Putamen (tissue), 1 donor: ENCODE measurements at places on chromosomes 1 and 21.

DNA sequence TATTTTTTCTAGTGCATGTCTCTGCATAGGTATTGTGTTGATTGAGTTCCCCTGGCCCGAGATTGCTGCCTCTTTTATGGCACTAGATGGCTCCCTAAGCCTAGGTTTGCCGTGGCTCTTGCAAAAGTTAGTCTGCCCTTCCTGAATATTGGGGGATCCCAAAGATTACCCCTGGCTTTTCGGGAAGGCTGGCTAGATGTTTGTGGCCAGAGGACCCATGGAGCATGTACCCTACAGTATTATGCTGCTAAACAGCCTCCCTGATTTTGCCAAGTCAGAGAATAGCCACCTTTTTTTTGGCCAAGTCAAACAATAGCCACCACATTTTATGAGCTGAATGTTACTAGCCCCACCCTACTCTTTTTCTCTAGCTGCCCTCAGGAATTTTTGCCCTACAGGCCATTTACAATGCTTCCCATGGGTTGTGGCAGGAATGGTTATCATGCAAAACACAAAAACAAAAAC is 343.2 kb downstream of the OLFM3 start:
- no peak for DNase-seq

GRCh38 chr1:79551321-79551720 is 544.8 kb upstream of the ADGRL4 start:
- DNase-seq, result no peak

- no peak for DNase-seq
Measured at GRCh38 chr1:33792651-33793050, 71.2 kb upstream of the HMGB4 start.

DNA sequence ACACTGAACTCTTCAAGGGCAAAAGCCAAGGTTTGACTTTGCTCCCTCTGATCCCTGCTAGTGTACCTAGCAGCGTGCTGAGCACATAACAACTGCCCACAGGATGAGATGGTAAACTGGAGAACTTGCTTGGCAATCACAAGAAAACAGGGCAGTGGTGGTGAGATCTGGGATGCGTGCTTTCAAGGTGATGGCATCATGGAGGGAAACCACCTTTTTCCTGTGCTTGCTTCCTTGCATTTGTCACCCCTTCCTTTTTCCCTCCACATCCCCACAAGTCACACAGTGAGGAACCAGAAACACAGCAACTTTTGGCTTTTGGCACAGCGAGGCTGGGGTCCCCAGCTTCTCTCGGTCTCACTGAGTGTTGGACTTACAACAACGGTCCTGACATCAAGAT is 31.4 kb upstream of the BECN2 start:
- no peak for DNase-seq

GRCh38 chr1:220151454-220151853 is 57.5 kb downstream of the IARS2 start:
- no peak for DNase-seq

DNA sequence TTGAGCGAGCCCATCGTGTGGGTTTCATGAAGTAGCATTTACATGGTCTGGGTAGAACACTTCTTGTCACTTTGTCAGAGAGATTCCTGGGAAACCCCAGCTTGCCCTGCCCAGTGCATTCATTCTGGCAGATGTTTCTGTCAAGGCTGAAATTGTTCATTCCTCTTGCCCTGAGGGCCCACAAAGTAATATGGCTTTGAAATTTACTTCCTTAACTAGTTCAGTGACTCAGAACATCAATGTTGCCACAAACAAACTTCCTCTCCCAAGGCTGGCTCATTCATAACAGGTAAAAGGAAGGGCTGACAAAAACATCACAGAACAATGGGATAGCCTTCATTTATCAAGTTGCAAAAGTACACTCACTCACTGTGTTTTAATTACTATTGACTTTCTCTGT is 5.0 kb upstream of the KIAA0040 start:
- DNase-seq, result no peak

DNA sequence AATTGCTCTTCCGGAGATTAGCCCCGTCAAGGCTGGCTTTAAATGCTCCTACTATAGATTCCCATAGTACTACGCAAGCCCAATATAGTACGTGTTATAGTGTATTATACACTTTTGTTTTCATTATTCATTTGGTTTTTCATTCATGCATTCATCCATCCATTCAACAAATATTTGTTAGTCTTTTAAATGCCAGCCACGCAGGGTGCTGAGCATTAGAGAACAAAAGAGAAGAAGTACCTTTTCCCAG is 513 bp upstream of the RAB3GAP2 start:
- peak; percentile 3 for DNase-seq

DNA sequence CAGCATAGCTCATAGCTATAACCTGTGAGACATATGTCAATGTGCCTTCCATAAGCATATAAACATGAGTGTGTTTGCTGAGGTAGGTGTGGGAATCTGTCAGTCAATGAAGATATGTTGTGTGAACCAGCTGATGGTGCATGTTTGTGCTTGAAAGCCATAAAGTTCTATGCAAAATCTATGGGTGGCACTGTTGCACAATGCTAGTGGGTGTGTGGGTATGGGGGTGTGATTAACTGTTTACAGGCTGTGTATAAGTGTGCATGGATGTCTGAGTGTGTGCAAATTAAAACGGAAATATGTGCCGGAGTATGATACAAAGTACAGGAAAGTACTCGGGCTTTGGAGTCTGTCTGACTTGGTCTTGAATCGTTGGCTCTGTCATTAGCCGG is 1.0 kb upstream of the ATP2B4 start:
- peak; percentile 72 for DNase-seq

DNA sequence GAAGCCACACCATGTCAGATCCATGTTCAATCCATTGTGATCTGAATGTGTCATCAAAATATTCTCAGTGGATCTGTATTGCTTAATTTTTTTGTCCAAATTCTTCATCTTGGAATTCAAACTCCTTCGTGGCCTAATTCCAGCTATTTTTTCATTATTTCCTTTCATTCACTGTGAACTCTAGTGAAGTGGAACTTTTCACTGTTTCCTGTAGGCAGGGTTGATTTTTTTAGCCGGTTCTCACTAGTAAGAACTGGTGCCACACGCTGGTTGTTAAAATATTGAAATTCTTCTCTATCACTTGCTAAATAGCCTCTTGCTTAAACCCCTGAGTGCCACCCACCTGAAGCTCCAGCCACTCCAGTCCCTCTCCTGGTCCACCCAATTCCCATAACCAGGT is 7.6 kb upstream of the S100A11 start:
- no peak for DNase-seq

GRCh38 chr1:211145944-211146343 is 12.0 kb upstream of the KCNH1 start:
- no peak for DNase-seq

DNA sequence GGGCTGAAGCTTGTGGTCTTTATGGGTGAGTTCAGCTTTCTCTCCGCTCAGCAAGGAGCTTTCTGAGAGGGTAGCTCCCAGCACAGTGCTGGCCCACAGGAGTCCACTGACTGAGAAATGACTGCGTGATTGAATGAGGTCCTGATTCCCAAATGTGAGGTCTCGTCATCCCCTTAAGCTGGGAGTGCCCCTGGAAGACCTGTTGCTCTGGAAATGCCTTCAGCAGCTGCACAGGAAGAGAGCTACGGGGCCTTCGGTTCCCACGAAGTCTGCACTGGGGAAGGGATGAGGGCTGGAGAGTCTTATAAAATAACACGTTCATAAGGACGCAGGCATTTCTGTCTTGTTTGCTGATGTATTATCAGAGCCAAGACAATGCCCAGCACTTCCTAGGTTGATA is 14.0 kb downstream of the TNNT2 start:
- DNase-seq, result no peak

GRCh38 chr21:41677671-41678015 is 89.2 kb downstream of the RIPK4 start:
- DNase-seq, result no peak

DNA sequence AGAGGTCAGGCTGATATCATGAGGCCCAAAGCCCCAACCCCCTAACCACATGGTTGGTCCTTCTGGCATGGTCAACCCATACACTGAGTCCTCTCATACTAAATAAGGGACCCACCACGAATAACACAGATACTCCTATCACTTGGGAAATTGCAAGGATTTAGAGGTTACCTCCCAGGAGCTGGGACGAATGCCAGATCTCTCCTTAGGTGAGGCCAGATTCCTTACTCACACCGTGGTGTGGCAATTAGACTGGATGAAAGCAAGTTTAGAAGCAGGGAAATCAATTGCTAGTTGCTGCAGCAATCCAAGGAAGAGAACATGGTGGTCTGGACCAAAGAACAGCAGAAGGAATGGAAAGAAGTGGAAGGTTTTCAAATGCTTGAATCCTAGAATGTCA is 60.1 kb downstream of the IER5 start:
- DNase-seq, result no peak

GRCh38 chr1:22775478-22775877 is 64.8 kb downstream of the EPHB2 start:
- DNase-seq, result no peak

DNA sequence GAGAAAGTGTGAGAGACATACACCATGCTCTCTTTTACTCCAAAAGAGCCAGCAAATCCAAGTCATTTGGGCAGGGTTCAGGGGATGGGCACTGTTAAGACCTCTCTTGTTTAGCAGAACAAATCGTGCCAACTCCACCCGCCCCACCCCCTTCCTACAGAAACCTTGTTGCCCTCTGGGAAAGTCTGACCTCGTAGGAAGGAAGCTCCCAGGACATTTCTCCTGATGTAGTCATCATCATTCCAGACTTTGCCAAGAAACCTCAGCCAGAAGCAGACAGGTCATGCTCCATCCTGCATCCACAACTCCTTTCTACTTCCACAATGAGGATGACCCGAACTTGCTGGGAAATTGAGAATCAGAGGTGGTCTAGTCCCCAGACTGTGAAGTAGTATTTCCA is 57.7 kb downstream of the UBE2T start:
- DNase-seq, result no peak

DNA sequence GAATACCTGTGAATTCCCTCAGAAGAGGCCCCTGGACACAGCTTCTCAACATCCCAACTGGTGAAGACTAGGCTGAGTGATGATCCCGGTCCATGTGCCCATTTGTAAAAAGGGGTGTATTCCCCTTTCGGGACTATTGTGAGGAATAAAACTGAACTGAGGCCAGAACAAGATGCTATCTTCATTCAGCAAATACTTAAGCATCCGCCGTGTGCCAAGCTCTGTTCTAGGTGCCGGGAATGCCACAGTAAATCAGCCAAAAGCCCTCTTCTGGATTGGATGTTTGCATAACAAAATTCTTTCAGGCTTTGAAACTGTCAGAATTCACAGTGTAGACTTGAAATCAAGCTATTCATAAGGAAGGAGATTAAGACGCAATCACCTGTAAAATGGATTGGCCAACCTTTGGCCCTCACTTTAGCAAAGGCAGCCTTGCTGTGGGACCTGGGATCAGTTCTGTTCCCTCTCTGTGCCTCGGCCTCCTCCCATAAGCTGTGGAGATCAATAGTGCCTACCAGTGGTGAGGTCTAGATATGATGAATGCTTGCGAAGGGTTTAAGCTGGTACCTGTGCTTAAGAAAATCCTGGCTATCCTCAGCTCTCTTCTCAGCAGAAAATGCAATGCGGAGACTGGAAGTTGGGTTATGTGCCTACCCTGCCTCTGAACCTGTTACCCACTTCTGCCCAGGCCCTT is 1.8 kb downstream of the ALPL start:
- DNase-seq, result no peak

DNA sequence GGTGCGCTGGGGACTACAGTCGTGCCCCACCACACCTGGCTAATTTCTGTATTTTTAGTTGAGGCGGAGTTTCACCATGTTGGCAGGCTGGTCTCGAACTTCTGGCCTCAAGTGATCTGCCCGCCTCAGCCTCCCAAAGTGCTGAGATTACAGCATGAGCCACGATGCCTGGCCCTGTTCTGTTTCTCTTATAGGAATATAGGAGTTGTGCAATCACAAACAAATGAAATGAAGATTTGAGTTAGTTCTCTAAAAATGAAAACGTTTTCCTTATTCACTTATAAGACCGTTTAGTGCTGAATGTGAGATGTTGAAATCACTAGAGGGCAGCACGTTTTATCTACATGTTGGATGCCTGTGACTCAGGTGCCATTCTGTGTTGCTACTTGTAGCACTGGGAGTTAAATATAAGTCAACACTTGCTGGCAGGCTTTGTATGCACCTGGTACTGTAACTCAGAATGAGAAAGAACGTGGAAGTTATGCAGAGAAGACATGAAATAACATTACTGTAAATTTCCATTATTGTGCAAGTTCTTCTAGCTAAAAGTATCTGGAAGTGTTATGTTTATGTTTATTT is 45.8 kb downstream of the MIGA1 start:
- peak; percentile 9 for DNase-seq

GRCh38 chr1:157101149-157101548 is 1.5 kb upstream of the ETV3L start:
- DNase-seq, result no peak

DNA sequence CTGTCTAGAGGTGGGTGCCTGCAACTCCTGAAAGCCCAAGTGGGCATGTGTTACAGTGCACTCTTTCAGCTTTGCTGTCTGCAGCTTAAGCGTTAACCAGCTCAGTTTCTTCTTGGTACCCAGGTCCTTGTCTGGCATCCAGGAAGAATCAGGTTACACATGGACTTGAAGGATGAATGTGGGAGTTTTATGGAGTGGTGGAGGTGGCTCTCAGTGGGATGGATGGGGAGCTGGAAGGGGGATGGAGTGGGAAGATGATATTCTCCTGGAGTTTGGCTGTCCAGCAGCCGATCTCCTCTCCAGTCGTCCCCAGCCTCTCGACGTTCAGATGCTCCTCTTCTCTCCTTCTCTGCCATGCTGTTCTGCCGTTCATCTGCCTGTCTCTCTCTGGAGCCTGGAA is 9.4 kb downstream of the METTL18 start:
- DNase-seq, result no peak

GRCh38 chr1:241842565-241842964 is 5.4 kb upstream of the EXO1 start:
- no peak for DNase-seq

- DNase-seq, result no peak
Measured at GRCh38 chr1:96309783-96310182, 411.8 kb upstream of the PTBP2 start.

- DNase-seq, result no peak
Measured at GRCh38 chr1:31637915-31638673, 6.6 kb downstream of the PEF1 start.

DNA sequence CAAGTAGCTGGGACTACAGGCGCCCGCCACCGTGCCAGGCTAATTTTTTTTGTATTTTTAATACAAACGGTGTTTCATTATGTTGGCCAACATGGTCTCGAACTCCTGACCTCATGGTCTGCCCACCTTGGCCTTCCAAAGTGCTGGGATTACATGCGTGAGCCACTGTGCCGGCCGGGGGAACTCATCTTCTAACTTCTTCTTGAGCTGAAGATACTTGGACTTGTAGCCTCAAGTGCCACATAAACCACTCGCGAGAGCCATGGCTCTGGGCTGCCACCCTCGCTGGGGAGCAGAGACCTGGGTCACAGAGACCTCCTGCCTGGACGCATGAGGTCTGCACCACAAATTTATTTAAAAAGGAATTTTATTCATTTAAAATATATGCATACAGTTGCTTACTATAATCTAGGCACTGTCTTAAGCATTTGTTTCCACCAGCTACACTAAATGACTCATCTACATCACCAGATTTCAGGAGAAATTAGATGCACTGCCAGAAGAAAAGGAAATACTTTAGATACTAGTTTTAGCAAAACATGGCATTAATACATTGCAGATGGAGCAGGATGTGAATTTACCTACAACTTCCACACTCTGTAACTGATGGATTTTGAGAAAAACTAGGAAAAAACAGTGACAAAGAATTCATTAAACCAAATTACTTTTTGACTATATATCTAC is 29.9 kb upstream of the PUM1 start:
- DNase-seq, result no peak
